ENCODE measurements at places on chromosomes 5 and 9.

- H3K4me3 ChIP-seq: no peak overlapping the region
- H3K4me1 ChIP-seq: no peaks in the 10 kb centered on the region
- H3K36me3 ChIP-seq: peaks cover 13% of the 10 kb centered on the region
- H3K27me3 ChIP-seq: no peaks in the 10 kb centered on the region
- DNase-seq: no peak
- no peak overlapping the region for H3K27ac ChIP-seq
These were observed 115.2 kb upstream of the RAPGEF1 start for GRCh38 chr9:131854896-131855613.

DNA sequence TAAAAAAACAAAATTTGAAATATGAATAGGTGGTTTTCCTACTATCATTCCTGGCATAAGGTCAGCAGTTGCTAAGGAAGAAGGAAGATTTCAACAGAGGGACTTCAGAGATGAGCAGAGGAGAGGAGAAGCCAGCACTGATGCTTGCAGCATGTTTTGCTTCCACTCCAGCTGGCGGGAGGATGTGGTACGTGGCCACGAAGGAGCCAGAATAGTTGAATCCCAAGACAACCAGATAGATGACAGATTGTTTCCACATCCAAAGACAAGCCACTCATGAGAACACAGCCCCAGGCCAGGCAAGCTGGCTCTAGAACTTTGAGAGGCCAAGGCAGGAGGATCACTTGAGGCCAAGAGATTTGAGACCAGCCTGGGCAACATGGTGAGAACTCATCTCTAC is 15.1 kb downstream of the TIMD4 start:
- no peak overlapping the region for H3K4me3 ChIP-seq
- no peak overlapping the region for H3K27ac ChIP-seq
- DNase-seq: no peak
- no peaks in the 10 kb centered on the region for H3K4me1 ChIP-seq

GRCh38 chr5:108487951-108488350 is 106.1 kb upstream of the FBXL17 start:
- no peak for DNase-seq
- H3K4me1 ChIP-seq: no peaks in the 10 kb centered on the region
- H3K27ac ChIP-seq: no peak overlapping the region
- H3K4me3 ChIP-seq: no peak overlapping the region
- H3K27me3 ChIP-seq: peaks cover 19% of the 10 kb centered on the region
- H3K36me3 ChIP-seq: no peaks in the 10 kb centered on the region

- H3K4me3 ChIP-seq: no peak overlapping the region
- no peaks in the 10 kb centered on the region for H3K36me3 ChIP-seq
- peaks cover 2% of the 10 kb centered on the region for H3K4me1 ChIP-seq
- DNase-seq: no peak
These were observed 331.5 kb downstream of the ARHGEF28 start for GRCh38 chr5:73957397-73958001.

DNA sequence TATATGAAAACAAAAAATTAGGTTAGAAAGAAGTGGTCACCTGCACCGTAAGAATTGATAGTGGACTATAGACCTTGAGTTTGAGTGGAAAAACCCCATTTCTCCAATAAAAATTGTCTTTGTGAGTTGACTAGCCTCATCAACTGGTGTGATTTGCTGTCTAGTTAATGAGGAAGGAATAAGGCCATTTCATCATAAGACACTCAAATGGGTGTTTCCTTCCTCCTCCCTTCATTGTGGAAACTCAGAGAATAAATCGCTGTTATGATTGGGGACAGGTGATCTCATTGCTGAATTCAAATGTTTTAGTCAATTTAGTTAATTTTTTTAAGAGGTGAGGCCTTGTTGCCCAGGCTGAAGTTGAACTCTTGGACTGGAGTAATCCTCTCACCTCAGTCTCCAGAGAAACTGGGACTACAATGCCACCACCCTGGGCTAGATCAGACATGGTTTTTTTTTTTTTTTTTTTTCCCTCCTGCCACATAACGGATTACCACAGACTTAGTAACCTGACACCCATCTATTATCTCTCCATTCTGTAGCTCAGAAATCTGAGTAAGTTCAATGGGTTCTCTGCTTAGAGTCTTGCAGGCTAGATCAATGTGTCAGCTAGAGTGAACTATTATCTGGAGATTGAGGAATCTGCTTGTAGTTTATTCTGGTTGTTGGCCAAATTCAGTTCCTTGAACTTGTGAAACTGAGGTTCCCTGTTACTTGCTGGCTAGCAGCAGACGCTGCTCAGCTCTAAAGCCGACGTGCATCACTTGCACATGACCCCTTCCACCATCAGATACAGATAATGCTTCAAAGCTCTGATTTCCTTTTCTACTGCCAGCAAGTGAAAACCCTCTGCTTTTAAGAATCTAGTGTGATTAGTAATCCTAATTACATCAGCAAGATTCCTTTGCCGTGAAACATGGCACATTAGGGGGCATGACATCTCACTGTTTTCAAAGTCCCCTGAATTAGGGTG is 663.8 kb upstream of the CDH9 start:
- no peak overlapping the region for H3K27ac ChIP-seq
- no peak for DNase-seq
- no peak overlapping the region for H3K4me3 ChIP-seq
- H3K4me1 ChIP-seq: no peaks in the 10 kb centered on the region
- no peaks in the 10 kb centered on the region for H3K36me3 ChIP-seq

DNA sequence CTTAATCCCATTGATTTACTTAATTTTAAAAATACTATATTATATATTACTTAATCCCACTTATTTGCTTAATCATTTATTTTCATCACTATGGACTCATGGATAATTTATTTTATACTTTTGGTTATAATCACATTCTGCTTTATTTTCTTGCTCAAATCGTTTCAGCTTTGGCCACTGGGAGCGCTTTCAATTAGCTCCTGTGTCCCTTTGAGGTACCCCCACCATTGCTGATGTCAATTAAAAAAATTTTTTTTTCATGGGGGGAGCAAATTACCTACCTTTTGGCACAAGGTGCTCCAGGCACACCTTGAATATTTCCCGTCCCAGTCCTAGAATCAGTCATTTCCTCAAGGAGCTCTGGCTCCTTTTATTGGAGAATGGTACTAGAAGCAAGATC is 1.4 kb upstream of the TRIO start:
- no peak overlapping the region for H3K27ac ChIP-seq
- no peaks in the 10 kb centered on the region for H3K36me3 ChIP-seq
- peaks cover 24% of the 10 kb centered on the region for H3K4me1 ChIP-seq
- H3K27me3 ChIP-seq: peaks cover 10% of the 10 kb centered on the region
- no peak for DNase-seq

- H3K4me3 ChIP-seq: peak overlapping the region; percentile 77
- peaks cover 5% of the 10 kb centered on the region for H3K27me3 ChIP-seq
- peaks cover 20% of the 10 kb centered on the region for H3K4me1 ChIP-seq
- no peaks in the 10 kb centered on the region for H3K36me3 ChIP-seq
- no peak for DNase-seq
These were observed 6.9 kb upstream of the ZBTB5 start for GRCh38 chr9:37471942-37472684.

- H3K27ac ChIP-seq: no peak overlapping the region
- no peaks in the 10 kb centered on the region for H3K36me3 ChIP-seq
- no peak overlapping the region for H3K4me3 ChIP-seq
- no peak for DNase-seq
- H3K4me1 ChIP-seq: no peaks in the 10 kb centered on the region
These were observed 229.7 kb downstream of the MELK start for GRCh38 chr9:36802201-36802920.

DNA sequence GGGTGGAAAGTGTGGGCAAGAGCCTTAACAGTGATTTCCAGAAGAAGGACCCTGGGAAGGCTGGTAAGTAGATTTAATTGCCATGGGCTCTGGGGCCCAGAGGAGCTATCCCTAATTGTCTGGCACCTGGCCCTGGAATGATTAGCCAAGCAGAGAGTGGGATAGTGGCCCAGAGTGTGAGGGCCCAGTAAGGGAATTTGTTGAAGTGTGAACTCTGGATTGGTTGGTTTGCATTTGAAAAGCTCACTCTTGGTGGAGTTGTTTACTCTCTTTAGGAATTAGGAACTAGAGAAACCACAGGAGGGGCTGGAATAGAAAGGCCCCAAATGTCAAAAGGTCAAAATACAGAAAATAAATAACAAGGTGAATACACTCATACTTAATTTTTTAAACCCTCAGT is 207.1 kb downstream of the GABRG2 start:
- no peak overlapping the region for H3K27ac ChIP-seq
- DNase-seq: no peak
- H3K4me1 ChIP-seq: no peaks in the 10 kb centered on the region
- no peaks in the 10 kb centered on the region for H3K27me3 ChIP-seq
- H3K36me3 ChIP-seq: no peaks in the 10 kb centered on the region
- H3K4me3 ChIP-seq: no peak overlapping the region

- peak overlapping the region; percentile 85 for H3K4me3 ChIP-seq
- peak overlapping the region; percentile 98 for H3K27ac ChIP-seq
- H3K36me3 ChIP-seq: peaks cover 23% of the 10 kb centered on the region
- no peaks in the 10 kb centered on the region for H3K27me3 ChIP-seq
- no peak for DNase-seq
These were observed 14.2 kb downstream of the GLIPR2 start for GRCh38 chr9:36150574-36151315.

- H3K4me3 ChIP-seq: no peak overlapping the region
- DNase-seq: no peak
- peaks cover 51% of the 10 kb centered on the region for H3K36me3 ChIP-seq
- H3K27ac ChIP-seq: peak overlapping the region; percentile 48
- peaks cover 94% of the 10 kb centered on the region for H3K4me1 ChIP-seq
- no peaks in the 10 kb centered on the region for H3K27me3 ChIP-seq
These were observed 12.4 kb downstream of the DOCK2 start for GRCh38 chr5:169649486-169649885.

DNA sequence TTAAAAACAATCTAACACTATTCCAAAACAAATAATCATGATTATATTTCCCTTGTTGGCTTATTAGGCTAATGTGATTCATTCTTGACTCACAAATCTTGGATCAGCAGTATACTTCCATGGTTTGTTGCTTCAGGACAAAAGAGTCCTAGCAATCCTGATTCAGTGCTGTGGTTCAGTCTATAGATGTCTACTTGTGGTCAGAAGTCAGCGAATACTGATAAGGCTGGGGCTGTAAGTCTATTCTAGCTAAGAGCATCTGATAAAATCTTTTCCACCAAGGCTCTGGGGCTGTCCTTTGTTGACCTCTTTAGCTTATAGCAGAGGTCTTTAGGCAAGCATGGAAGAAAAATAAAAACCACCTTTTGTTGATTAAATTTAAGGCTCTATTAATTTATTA is 4.4 kb upstream of the SMIM3 start:
- peaks cover 35% of the 10 kb centered on the region for H3K4me1 ChIP-seq
- no peak for DNase-seq
- H3K27ac ChIP-seq: no peak overlapping the region
- H3K36me3 ChIP-seq: peaks cover 10% of the 10 kb centered on the region

- H3K27ac ChIP-seq: peak within 1 kb of the TSS; percentile 89
- H3K4me3 ChIP-seq: peak within 1 kb of the TSS; percentile 76
- peaks cover 43% of the 10 kb centered on the region for H3K4me1 ChIP-seq
- H3K27me3 ChIP-seq: no peaks in the 10 kb centered on the region
These were observed at the start of gene ABCA2 for GRCh38 chr9:137027369-137028262. ABCA2 (minus strand) TSS chr9:137028237; CDS start chr9:137028140, 97 bp downstream.

DNA sequence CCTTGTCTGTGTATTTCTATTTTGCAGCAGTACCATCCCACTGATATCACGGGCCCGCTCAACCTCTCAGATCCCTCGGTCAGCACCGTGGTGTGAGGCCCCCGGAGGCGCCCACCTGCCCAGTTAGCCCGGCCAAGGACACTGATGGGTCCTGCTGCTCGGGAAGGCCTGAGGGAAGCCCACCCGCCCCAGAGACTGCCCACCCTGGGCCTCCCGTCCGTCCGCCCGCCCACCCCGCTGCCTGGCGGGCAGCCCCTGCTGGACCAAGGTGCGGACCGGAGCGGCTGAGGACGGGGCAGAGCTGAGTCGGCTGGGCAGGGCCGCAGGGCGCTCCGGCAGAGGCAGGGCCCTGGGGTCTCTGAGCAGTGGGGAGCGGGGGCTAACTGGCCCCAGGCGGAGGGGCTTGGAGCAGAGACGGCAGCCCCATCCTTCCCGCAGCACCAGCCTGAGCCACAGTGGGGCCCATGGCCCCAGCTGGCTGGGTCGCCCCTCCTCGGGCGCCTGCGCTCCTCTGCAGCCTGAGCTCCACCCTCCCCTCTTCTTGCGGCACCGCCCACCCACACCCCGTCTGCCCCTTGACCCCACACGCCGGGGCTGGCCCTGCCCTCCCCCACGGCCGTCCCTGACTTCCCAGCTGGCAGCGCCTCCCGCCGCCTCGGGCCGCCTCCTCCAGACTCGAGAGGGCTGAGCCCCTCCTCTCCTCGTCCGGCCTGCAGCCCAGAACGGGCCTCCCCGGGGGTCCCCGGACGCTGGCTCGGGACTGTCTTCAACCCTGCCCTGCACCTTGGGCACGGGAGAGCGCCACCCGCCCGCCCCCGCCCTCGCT is 1.9 kb downstream of the LRRC26 start:
- peaks cover 72% of the 10 kb centered on the region for H3K27me3 ChIP-seq
- H3K4me3 ChIP-seq: peak overlapping the region; percentile 71
- no peak overlapping the region for H3K27ac ChIP-seq
- H3K4me1 ChIP-seq: peaks cover 28% of the 10 kb centered on the region
- DNase-seq: no peak
- no peaks in the 10 kb centered on the region for H3K36me3 ChIP-seq

DNA sequence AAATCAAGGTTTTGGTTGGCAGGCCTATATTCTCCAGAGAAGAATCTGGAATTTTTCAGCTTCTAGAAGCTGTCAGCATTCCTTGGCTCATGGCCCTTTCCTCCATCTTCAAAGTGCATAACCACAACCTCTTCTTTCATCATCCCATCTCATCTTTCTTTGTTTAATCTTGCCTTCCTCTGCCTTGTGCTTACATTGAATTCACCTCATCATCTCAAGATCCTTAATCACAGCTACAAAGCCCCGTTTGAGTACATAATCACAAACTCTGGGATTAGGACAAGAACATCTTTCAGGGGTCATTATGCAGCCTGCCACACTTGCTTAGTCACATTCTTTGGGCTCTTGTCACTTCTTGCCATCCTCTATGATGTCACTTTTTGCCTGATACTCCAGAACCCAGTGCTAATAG is 130.3 kb downstream of the FOXD1 start:
- DNase-seq: no peak
- H3K4me1 ChIP-seq: no peaks in the 10 kb centered on the region
- H3K36me3 ChIP-seq: no peaks in the 10 kb centered on the region

- H3K27ac ChIP-seq: peak overlapping the region; percentile 96
- peak; percentile 40 for DNase-seq
- H3K36me3 ChIP-seq: peaks cover 5% of the 10 kb centered on the region
- H3K4me3 ChIP-seq: peak overlapping the region; percentile 97
- H3K4me1 ChIP-seq: peaks cover 29% of the 10 kb centered on the region
These were observed 647 bp downstream of the SMARCA2 start for GRCh38 chr9:2015581-2016407.

DNA sequence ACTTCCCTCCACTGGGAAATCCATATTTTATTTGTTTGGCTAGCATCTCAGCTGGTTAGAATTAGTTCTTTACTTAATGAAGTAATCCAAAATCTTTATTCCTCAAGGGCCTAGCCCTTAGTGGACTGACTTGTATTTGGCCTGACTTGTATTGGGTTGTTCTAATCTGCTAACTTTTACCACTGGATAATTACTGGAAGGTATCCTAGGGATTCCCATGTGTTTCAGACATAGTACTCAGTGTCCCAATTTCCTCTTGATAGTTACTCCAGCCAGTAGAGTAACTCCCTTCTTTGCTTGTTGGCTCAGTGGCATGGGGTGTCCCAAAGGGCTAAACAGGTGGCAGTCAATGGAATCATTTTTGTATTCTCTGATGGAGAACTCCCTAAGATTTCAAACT is 156.0 kb downstream of the DCP2 start:
- H3K36me3 ChIP-seq: no peaks in the 10 kb centered on the region
- no peak overlapping the region for H3K4me3 ChIP-seq
- no peak for DNase-seq
- H3K27ac ChIP-seq: no peak overlapping the region
